ENCODE measurements at places on chromosomes 16 and 17.

GRCh38 chr17:36673637-36674277 is 72.4 kb downstream of the MRM1 start:
- DNase-seq, result no peak

GRCh38 chr16:80273635-80274538 is 266.9 kb upstream of the DYNLRB2 start:
- DNase-seq, result no peak

- peak; percentile 92 for DNase-seq
Measured at GRCh38 chr16:81181013-81181720, 57.3 kb upstream of the BCO1 start.

- DNase-seq, result no peak
Measured at GRCh38 chr16:88613911-88614817, 24.2 kb upstream of the IL17C start.

DNA sequence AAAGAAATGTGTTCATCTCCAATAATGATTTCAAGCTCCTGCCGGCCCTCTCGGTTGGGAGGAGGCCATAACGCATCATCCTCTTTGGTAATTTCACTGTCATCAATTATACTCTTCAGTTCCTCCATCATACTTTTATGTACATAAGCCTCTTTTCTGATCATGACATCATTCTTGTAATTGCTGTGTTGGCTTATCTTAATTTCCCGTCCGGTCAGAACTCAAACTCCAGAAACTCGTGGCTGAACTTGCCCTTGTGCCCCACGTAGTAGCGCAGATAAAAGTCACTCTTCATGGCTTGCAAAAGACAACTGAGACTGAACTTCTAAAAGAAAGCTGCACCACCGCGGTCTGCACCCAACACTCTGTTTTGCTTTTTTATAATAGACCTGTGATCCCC is 13.6 kb downstream of the TMEM220 start:
- DNase-seq, result no peak

- DNase-seq, result no peak
Measured at GRCh38 chr17:59534583-59534982, 30.8 kb upstream of the DHX40 start.

DNA sequence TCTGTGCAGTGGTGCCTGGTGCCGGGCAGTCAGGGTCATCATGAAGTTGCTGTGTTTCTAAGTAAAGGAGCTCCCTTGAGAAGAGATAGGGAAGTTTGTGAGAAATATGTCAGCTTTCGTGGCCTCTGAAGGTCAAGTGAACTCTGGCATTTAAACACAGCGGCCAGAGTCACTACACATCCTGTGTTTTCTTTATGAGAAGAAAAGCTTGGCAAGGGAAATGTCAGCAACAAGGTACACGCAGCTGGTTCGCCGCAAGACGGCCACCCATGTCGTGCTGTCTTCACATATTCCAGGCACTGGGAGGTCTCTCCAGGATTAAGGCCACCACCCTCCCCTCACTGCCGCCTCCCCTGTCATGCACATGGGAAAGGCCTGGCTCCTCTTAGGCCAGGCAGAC is 33.2 kb upstream of the PEMT start:
- DNase-seq, result no peak

DNA sequence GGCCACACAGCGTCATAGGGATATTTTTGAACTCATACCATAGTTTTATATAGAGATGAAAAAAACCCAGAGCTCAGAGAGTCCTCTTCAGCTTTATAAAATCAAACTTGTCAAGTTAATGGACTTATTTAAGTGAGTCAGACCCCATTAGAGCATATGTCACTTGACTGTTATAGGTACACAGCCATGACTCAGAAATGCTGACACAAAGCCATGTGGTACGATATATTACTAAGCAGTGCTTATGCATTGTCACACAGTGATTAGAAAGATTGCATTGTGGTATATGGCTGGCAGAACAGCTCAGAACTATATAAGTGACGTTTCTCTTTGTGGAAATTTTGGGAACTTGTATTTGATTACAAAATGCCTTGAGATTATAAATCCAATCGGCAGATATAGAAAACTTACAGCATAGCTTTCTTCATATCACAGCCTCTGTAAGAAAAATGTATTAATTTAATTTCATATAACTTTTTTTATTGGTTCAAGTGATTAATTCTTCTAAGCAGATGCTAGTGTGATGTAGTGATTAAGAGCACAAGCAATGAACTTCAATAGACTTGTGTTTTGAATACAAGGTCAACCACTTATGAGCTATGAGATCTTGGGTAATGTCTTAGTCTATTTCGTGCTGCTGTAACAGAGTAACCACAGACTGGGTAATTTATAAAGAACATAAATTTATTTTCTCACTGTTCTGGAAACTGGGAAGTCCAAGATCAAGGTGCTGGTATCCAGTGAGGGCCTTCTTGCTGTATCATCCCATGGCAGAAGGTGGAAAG is 25.8 kb upstream of the GINS3 start:
- DNase-seq, result no peak

DNA sequence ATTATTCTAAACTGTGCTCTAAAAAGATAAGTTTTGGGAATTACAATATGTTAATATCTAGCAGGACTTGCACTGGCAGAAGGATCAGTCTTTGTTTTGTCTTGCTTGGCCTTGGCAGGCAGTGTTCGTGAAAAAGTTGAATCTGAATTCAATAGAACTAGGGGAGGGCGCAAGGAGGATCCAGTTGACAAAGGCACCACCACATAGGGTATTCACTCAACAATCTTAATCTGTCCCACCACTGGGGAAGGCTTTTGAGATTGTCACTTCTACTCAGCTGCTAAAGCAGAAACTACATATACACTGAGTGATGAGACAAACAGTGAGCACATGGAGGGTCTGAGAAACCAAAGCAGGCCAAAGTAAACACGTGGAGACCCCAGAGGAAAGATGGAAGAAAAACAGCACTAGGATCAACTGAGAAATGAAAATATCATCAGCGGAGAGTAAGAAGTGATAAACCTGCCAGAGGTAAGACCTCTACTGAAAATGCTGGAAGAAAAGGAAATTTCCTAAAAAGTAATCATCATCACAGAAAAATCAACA is 2.4 kb downstream of the AMFR start:
- no peak for DNase-seq

DNA sequence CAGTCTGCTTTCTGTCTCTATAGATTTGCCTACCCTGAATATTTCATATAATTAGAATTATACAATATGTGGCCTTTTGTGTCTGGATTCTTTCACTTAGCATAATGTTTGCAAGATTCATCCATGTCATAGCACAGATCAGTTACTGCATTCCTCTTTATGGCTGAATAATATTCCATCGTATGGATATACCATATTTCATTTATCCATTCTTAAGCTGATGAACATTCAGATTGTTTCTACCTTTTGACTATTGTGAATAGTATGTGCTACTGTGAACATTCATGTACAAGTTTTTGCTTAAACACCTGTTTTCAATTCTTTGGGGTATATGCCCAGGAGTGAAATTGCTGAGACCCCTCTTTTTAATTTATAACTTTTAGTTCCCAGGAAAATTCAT is 49.4 kb upstream of the MSI2 start:
- DNase-seq, result no peak

GRCh38 chr16:70704586-70704985 is 18.7 kb upstream of the MTSS2 start:
- DNase-seq, result no peak

DNA sequence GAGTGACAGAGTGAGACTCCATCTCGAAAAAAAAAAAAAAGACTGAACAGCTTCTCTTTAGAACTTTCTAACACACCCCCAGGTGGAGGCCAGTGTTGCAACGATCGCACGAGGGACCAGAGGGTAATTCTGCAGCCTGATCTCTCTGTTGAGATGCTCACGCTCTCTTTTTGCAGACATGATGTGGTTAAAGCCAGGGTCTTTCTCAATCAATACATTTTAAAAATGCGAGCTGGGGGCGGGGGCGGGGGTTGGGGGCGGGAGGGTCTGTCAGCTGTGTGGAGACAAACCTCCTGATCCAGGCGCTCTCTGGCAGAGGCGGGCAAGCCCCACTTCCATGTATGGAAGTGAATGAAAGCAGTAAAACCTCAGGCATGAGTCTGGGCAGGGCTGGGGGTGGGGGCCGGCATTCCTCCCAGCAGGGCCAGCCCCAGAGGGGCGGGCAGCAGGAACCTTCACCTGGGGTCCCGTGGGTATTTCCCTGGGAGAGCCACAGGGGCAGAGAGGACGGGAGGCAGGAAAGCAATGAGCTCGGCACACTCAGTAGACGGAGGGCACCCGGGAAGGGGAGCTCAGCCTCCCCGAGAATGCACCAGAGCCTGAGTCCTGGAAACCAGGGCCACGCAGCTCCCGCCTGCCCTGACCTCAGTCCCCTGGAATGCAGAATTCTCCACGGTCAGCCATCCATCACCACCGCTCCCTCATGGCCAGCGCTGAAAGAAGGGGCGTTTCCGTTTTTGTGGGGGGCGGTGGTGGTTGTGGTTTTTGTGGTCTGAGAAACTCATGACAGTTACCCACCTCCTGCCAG is 28.0 kb downstream of the NXN start:
- peak; percentile 86 for DNase-seq

GRCh38 chr16:9545522-9546437 is 454.3 kb downstream of the HAPSTR1 start:
- DNase-seq, result no peak

GRCh38 chr16:1093284-1094123 is 2.5 kb downstream of the C1QTNF8 start:
- peak; percentile 57 for DNase-seq
